Muscle of back (tissue), 13 donors: ENCODE measurements at places on chromosomes 7 and 10.

- DNase-seq = no peak
Measured at GRCh38 chr10:14146501-14146900, 184.2 kb downstream of the FRMD4A start.

DNA sequence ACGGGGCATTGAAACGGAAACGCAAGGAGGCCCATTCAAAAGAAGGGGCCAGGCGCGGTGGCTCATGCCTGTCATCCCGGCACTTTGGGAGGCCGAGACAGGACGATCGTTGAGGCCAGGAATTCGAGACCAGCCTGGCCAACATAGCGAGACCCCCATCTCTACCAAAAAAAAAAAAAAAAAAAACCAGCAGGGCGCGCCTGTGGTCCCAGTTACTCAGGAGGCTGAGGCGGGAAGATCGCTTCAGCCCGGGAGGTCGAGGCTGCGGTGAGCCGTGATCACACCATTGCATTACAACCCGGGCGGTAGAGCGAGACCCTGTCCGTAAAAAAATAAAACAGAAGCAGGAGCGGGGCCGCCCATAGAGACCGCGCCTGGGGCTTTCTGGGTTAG is 396 bp downstream of the PSMG3 start:
- no peak for DNase-seq

GRCh38 chr10:100654782-100655325 is 90.5 kb upstream of the PAX2 start:
- DNase-seq = no peak

DNA sequence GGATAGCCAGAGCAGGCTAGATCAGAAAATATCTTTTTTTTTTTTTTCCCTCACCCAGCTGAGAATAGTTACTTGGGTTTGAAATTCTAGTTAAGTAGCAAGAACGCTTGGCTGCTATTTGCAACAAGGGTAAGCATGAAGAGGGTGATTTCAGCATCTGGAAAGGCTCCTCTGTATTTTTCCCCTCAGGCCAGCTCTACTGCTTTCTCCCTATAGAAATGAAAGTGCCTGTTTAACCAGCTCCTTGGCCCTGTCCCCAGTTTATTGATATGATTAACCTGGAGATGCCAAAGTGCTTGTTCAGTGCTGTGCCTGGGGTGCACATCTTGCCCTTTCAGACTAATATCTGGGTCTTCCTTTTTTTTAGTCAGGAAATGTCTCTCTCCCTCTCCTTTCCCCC is 37.1 kb downstream of the AP3M1 start:
- no peak for DNase-seq

DNA sequence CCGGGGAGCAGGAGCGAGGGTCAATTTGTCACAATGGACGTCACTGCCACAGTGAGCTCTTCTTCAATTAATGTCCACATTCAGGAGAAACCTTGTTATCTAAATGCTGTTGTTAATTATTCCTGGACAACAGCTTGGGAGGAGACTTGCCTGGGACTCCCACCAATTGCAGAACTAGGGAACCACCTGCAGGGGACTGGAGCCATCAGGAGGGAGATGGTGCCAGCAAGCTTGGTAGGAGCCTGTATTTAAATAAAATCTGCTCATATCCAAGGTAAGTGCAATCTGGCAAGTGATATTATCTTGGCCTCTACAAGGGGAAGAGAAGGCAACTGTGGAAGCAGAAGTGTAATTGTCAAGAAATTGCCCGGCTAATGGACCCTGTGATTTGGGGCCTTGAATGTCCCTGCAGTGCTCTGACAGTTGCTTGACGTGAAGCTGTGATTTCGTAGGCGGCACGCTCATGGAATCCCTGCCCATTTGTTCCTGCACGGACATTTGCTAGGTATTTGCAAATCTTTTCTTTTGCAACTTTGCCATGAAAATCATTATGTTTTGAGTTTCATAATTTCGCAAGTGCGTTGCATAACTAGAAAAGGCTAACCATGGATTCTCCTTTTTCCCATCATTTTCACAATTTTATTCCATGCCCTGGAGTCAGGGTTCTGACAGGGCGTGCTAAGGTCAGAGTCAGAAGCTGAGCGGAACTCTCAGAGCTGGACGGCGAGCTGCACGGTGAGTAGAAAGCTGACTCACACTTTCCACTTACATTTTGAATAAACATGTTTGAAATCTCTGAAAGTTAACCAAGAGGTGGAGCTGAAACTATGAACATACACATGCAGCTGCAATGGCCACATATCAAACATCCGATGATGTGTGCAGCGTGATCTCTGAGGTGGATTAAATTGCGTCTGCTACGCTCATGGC is 84.9 kb upstream of the TCERG1L start:
- peak; percentile 92 for DNase-seq

DNA sequence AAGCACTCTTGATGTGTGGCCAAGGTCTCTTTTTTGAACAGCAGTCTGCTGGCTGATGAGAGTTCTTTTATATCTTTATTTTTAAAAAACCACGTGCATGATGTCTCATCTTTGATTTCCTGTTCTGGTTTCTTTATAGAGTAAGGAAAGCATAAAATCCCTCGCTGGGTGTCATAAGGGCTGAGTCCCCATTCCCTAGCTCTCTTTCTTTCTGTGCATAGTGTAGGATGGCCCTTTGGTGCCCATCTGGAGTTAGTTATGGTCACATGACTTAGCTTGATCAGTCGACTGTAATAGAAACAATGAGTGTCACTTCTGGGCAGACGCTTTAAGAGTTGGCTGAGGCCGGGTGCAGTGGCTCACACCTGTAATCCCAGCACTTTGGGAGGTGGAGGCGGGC is 38.5 kb downstream of the GHRHR start:
- DNase-seq = no peak

- peak; percentile 32 for DNase-seq
Measured at GRCh38 chr10:12588091-12588860, 238.9 kb downstream of the CAMK1D start.

GRCh38 chr7:80369321-80369720 is 142.5 kb downstream of the GNAT3 start:
- DNase-seq = no peak

- DNase-seq = no peak
Measured at GRCh38 chr10:116707981-116708380, 34.4 kb downstream of the HSPA12A start.

GRCh38 chr7:36167403-36168050 is 14.5 kb downstream of the EEPD1 start:
- no peak for DNase-seq

DNA sequence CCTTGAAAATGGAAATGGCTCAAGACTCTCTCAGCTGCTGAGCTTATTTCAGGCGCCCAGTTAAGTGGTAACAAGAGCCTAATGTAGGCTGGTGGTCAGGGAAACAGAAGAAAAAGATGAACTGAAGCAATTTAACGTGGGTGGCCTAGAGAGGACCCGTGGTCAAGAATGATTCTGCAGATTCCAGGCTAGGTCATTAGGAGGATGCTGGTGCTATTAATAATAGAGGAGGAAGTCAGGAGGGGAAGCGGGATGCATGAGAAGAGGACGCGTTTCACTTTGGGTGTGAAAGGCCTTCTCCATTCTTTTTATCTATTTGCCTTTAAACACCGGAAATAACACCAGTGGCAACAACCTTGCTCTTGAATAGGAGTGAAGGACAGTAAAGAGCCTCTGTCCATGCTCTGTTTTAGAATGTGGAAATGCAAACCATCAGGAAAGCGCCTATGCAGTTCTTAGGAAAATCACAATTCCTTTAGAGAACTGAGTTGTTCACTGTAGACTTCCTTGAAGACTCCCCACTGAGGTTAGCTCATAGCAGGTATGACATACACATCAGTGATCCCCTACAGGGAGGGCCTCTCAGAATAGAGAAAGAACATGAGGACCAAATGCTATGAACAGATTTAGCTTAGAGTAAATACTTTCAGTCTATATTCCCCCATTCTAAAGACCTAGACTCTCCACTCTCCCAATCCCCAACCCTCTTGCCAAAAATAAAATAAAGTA is 8.6 kb downstream of the LIPA start:
- no peak for DNase-seq

- no peak for DNase-seq
Measured at GRCh38 chr10:1950803-1951495, 213.6 kb upstream of the ADARB2 start.

GRCh38 chr7:36545291-36545690 is 155.6 kb downstream of the ANLN start:
- DNase-seq = no peak

GRCh38 chr10:33386926-33387325 is 52.5 kb upstream of the NRP1 start:
- DNase-seq = no peak

- DNase-seq = no peak
Measured at GRCh38 chr10:112991888-112992491, 41.9 kb downstream of the TCF7L2 start.

- no peak for DNase-seq
Measured at GRCh38 chr10:36441557-36441956, 683.8 kb upstream of the ANKRD30A start.

DNA sequence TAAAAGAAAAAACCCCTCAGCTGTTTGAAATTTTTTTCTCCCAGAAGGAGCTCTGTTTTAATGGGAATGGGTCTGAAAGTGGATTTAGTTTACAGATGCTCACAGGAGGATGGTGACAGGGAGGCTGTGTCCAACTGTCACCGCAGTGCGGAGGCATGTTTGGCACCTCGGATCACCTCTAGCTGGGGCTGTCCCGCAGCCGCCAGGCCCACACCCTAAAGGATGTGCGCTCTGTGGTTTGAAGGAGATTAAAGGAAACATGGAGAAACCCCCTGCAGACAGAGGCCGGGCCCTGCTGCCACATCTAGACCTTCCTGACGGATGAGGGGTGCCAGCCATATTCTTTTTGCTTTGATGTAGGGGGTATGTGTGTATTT is 160.6 kb downstream of the DNAJB6 start:
- no peak for DNase-seq

DNA sequence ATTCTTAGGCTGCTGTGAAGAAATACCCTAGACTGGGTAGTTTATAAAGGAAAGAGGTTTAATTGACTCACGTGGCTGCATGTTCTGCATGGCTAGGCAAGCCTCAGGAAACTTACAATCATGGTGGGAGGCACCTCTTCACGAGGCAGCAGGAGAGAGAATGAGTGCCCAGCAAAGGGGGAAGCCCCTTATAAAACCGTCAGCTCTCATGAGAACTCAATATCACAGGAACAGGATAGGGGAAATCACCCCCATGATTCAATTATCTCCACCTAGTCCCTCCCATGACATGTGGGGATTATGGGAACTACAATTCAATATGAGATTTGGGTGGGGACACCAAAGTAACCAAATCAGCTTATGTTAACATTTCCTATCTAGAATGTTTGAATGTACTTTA is 259.2 kb downstream of the TWIST1 start:
- no peak for DNase-seq

DNA sequence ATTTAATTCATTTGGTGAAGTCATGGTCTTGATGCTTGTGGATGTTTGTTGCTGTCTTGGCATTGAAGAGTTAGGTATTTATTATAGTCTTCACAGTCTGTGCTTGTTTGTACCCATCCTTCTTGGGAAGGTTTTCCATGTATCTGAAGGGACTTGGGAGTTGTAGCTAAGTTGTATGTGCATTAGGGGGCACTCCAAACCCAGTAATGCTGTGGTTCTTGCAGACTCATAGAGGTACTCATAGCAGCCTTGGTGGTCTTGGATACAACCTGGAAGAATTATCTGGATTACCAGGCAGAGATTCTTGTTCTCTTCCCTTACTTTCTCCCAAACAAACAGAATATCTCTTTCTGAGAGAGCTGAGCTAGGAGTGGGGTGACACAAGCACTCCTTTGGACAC is 93.2 kb downstream of the ADCYAP1R1 start:
- DNase-seq = no peak

DNA sequence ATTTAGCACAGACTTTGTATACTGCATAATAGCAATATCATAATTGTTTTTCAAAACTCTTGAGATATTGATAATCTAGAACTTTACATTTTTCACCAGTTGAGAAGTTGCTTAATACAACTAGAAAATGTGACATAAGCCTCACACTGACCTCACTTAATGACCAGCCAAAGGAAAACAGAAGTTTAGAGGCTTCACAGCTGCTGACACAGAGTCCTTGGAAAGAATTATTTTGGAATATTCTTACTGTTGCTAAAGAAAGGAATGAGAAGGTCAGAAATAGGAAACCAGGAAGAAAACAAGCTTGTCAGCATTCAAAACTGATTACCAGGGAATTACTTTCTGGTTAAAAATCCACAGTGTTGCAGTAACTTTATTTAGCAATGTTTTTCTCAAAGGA is 35.5 kb upstream of the WASL start:
- DNase-seq = peak; percentile 24
